NCI-H460 (cell line): ENCODE measurements at places on chromosomes 7 and 10.

- DNase-seq: no peak
These were observed 182.5 kb downstream of the LRMDA start for GRCh38 chr10:75613685-75614504.

- DNase-seq: no peak
These were observed 107.4 kb downstream of the PARD3 start for GRCh38 chr10:34707656-34708055.

DNA sequence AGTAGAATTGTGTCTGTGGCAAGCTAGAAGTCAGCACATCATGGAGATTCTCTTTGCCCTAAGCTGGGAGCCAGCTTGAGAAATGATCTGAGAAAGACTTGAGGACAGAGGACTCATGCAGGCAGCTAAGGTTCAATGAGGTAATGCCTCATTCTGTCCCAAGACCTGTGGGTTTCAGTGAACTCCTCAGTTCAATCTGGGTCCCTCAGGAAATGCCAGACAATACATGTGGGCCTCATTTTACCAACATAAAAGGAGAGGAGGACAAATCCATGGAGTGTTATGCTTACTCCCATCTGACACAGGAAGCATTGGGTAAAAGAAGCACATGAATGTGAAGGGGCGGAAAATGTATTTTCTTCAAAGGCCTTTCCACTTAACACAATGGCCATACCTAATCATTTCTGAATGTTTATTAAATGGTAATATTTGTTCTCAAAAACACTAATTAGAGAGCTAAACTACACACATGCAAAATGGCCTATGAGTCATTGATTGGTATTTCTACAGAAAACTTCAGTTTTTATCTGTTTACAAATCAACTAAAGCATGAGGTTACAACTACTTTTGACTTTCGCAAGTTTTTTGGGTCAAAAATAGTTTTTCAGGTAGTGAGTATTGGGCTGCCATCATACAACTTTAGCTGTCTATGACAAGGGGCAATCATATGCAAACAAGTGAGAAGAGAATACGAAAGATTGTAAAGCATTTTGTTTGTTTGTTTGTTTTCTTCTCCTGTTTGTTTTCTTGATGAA, 205.3 kb downstream of the CHRM2 start:
- DNase-seq: no peak

DNA sequence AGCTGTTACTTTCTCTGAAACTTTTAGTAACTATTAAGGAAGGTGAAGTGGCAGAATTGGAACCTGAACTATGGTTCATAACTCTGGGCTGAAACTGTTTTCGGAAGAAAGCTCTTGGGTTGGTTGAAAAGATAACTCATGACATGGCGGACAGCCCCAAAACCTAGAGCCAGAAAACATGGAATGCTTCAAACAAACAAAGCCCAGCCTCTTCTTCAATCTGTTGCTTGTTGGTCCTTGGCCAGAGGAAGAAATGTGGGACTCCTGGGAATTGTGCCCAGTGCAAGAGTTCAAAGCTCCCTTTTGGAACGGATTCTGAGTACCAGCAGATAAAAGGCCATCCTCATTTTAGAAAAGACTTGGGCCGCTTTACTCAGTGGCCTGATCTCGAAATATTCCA, 52.9 kb upstream of the CACNB2 start:
- DNase-seq: no peak

GRCh38 chr7:5424749-5425506, 1.3 kb upstream of the TNRC18 start:
- no peak for DNase-seq

DNA sequence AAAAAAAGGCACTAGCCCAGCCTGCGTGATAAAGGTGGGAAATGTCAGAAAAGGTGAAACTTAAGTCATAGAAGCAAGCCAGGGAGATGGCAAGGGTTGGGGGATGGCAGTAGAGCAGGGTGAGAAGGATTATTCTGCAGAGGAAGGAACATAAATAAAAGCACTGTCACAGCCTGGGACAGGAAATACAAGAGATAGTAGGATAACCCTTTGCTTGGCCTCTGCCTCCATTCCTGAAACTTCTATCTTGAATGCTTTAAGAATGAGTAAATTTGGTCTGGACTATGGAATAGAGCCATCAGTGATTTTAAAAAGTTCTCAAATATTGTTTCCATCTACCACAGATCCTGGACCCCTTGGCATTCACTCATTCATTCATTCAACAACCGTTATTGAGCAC, 50.0 kb downstream of the ABCC2 start:
- no peak for DNase-seq

DNA sequence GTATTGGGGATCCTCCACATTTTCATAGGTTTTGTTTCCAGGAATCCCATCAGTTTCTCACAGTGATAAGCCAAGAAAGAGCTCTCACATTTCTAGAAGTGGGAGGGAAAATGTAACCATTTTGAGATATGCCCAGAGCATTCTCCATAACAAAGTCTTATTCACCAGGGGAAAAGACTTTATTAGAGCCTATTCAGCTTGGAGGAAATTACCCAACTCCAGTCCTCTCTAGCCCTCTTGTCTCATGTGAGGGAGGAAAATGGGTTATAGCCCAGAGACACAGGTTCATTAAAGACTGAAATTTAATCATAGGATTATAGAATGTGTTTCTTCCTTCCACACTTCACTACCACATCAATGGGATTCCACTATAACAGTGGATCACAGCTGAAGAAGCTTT, 61.6 kb upstream of the DYNC1I1 start:
- DNase-seq: no peak

- no peak for DNase-seq
These were observed 118.4 kb upstream of the EFCAB10 start for GRCh38 chr7:105699568-105700236.

DNA sequence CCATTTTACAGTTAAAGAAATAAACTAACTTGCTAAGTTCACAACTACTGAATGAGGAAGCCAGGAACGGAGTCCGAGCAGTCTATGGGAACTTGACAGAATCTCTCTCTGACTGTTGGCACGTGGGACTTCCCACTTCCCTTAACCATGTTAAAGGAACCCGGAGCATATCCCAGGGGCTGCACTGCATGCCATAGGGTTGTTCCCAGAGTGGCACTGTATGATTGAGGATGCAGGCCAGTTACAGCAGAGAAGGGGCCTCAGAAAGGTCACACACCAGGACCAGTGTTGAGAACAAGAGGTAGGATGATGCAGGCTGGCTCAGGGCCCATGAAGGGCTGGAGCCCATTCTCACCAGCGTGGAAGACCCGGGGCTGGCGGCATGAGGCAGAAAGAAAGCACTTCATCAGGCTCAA, 201.8 kb downstream of the NSUN6 start:
- DNase-seq: no peak

GRCh38 chr7:118325450-118325808, 100.9 kb downstream of the ANKRD7 start:
- no peak for DNase-seq

DNA sequence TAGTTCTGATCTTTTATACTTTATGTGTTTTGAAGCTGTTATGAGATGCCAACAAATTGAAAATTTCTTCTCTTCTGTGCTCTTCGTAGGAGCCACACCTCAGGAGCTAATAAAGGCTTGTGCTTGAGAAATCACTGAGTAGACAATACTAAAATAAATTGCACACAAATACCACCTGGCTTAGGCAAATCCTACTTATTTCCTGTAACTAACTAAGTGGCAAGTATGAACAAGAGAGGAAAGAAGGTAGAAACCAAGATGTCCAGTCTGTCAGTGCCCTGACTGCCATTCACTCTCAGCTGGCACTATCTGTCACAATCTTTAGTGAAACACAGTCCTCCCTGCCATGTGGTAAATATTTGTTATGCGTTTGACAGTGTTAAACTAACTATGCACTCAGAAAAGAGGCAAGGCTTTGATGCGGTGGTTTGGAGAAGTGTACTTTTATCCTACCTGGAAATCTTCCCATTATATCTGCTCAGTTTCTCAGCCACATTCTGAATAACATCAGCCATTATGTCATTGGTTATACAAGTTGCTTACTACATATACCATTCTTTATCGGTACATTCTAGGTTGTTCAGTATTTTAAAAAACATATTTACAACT, 293.4 kb upstream of the VWC2 start:
- no peak for DNase-seq

DNA sequence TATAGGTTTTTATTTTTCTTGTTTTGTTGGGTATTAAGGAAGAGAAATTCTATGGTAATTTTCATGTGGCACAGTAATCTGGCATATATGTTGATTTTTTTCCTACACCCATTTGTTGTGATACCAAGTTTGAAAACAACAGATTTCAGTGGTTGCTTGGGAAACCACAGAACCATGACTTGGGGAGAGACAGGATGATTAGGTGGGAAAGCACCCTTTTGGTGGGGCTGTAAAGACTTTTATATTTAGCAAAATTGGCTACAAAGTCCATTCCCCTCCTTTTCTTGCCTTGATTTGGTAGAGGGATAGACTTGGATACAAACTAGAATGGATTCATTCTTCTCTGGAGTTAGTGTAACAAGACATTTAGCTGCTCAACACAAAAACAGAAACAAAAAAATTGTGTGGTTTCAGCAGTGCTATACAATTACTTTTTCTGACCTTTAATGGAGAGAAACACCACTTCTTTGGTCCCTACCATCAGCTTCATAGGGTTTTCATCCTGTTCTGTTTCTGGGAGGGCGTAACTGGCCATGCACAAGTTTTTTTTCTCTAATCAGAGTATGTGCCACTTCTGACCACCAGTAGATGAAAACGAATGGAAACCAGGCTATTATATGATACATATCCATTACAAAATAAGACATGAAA, 52.7 kb downstream of the FIGNL1 start:
- no peak for DNase-seq

DNA sequence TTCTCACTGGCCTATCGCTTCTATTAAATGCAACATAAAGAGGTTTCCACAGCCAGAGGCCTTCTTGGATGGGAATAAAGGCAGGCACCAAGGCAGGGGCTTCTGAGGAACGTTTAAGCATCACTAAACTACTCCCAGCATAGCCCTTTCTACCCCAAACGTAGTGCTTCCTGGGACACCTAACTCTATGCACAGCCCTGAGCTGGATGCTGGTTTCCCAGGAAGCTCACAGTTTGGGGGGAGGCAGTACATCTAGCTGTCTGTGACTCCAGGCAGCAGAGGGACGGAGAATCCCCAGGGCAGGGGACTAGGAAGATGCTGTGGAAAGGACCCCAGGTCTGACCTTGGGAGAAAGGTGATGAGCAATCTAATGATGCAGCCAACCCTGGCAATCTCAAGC, 192.8 kb upstream of the ZMIZ1 start:
- DNase-seq: no peak

DNA sequence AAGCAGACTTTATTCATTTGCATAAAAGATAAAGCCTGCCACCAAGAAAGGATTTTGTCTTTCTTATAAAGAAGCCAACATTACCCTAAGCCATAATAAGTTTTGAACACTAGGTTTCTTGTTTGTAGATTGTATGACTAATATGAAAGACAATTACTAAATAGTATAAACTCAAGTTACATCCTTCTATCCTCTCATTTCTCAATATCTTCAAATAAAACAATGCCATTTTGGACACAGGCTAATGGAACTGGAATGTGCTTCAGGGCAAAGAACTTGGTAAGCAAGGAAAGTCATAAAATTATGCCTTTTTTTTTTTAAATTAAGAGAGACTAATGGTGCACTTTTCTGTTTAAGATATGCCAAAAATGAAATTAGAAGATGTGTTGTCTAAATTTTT, 137.7 kb downstream of the DKK1 start:
- peak; percentile 16 for DNase-seq

- DNase-seq: no peak
These were observed 262.9 kb downstream of the TCERG1L start for GRCh38 chr10:131048606-131049005.

GRCh38 chr10:60646966-60647796, 131.1 kb upstream of the CDK1 start:
- peak; percentile 73 for DNase-seq

DNA sequence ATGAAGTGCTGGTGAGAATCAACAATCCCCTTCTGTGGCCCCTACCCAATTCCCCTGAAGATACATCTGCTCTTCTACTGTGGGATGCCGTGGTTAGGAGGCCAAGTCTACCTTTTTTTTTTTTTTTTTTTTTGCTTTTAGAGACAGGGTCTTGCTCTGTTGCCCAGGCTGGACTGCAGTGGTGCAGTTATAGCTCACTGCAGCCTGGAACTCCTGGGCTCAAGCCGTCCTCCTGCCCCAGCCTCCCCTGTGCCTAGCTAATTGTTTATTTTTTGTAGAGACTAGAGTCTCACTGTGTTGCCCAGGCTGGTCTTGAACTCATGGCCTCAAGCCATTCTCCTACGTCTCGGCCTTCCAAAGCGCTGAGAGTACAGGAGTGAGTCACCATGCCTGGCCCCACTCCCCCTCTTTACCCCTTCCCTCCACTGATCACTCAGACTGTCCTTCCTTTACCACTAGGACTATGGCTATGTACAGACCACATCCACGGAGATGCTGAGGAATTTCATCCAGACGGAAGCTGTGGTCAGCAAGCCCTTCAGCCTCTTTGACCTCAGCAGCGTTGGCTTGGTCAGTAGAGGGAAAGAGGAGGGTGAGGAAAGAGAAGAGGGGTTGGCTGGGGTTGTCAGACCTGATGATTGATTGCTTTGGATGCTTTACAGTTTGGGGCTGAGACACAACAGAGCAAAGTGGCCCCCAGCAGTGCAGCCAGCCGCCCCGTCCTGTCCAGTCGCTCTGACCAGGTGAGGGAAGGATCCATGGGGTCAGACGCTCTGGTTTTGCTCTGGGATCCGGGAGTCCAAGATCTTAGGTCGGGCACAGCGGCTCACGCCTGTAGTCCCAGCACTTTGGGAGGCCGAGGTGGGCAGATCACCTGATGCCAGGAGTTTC, 1.8 kb downstream of the AP4M1 start:
- no peak for DNase-seq

DNA sequence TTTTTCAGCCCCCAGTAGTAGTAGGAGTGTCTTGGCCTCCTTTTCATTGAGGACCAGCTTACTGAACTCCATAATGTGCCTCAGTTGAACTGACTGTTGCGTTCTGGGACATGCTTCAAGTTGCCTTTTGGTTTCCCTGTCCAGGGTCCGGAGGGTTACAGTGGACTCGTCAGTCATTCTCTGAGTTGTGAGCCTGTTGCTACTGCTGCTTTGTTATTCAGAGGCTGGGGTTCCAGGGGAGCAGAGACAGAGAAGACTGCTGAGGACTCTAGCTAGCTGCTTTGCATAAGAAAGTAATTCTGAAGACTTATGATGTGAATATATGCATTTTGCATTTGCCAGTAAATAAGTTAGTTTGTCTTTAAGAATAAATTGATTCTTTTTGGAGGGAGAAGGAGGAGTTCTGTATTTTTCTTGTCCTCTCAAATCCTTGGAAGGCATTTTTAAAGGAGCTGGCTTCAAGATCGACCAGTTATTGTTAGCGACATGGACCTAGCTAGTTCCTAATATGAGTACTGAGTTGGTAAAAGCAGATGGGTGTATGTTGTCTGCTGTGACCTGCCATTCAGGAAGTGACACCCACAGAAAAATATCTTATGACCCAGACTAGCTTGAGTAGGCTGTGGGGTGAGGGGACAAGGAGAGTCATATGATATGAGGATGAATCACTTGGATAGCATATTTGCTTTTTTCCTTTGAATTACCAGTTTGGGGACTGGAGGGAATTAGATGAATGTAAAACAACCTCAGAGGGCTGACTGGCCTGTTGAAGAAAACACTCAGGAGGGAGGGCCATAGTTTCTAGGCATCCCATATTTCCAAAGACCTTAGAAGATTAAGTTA, 8.3 kb downstream of the PI4K2A start:
- DNase-seq: peak; percentile 38
